ENCODE measurements at places on chromosomes 6 and 20.
A peak's percentile ranks its signal among the peaks of the same experiment; 100 is the strongest.

DNA sequence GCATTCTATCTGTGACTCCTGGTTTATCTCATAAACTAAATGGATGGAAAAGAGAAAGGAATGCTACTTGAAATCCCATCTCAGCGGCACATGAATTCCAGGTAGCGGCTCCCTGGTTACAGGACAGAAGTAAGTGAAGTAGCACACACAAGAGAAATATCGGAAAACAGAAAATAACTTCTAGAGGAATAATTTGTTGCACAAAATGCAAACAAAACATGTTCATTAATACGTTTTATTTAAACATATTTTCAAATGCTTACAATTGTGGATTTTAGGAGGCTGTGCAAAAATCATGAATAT is 26.5 kb upstream of the RPS6KA2 start:
- DNase-seq, result no peak

DNA sequence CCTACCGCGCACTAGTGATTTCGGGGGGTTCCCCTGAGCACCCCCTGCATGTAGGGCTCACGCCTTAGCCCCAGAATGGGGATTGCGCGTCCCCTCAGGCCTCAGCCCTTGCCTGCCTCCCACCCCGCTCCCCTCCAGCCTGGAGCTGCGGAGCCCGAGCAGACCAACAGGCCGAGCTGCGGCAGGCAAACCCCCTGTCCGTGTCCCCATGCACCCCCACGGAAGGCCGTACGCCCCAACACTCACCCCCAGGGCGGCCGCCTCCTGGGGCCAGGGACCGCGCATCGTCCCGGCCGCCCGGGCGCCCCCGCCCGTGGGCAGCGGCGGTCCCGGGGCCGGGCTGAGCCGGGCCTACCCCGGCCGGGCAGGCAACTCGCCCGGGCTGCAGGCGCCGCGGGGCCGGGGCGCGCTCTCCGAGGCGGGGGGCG is 1.2 kb upstream of the KCNB1 start:
- peak; percentile 85 for DNase-seq

DNA sequence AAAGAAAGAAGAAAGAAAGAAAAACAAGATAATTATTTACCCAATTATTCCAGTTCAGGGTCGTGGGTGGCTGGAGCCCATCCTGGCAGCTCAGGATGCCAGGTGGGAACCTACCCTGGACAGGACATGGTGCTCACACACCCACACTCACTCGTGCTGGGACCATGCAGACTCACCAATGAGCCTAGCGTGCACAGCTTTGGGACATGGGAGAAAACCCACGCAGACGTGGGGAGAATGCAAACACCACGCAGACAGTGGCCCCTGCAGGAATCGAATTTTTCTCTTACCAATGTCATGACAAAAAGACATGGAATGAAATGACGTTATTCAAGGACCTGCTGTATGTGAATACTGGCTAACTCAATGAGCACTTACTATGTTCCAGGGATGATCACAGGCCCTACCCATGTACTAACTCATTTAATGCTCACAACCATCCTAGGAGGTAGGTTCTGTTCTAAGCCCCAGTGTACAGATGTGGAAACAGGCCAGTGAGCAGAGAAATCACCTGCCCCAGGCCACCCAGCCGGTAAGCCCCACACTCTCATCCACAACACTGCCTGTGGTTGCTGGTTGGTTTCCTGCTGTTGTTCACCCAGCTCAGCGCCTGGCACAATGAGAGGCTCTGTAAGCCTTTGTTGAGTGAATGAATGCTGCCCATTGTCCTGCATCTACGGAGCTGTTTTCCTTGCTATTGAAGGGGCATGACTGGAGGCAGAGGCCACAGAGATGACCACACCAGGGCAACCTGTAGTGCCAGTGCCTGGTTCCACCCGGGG is 6.8 kb upstream of the PI16 start:
- DNase-seq, result no peak

- no peak for DNase-seq
Measured at GRCh38 chr6:70551566-70551965, 15.2 kb upstream of the SDHAF4 start.

DNA sequence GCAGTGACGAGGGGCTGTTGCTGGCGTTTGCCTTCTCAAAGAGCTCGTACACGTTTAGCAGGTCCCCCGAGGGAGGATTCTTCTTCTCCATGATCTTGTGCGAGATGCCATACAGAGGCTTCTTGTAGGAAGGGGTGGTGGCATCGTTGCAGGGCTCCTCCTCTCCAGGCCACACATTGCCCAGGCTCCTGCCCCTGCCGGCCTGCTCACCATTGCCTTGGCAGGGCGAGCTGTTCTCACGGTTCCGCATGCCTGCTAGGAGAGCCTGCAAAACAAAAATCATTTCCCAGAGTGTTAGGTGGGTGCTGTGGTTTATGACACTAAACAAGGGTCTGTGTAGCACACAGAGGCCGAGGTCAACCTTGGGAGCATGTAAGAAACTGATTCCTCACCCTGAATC is 42.7 kb downstream of the MTRES1 start:
- DNase-seq, result no peak

- DNase-seq, result no peak
Measured at GRCh38 chr6:35019171-35019570, 122.0 kb downstream of the TCP11 start.

DNA sequence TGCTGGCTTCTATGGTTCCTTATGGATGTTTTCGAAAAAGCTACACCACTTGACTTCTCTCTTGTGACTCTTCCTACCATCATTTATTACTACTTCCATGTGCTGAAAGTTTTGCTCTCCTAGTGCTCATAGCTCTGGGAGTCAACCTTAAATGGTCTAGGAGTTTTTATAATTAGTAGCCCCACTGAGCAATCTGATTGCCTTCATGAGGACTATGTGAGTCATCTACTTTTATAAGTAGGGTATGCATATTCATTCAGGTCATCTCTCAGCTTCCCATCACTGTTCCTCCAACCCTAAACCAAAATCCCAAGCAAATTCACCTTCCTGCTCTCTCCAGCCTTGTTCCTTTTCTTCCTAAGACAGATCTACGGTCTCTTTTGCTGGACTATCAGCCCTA is 17.4 kb upstream of the FAXC start:
- DNase-seq, result no peak

- DNase-seq, result no peak
Measured at GRCh38 chr6:14016935-14017625, 92.3 kb downstream of the RNF182 start.

DNA sequence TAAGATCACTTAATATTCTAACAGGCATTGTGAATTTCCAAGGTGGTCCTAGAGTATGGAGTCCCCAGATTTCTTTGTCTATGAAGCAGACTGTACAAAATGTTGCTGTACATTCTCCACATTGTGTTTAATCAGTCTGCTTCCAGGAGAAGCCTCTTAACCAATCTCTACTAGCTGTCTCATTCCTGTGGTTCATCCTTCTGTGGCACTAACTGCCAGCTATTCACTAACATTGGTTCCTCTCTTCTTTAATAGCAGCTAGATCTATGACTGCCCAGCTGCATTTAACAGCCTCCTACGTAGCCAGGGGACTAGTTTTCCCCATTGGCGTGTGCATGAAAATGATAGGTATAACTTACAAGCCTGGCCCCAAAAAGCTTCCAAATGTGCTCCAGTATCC is 395.4 kb downstream of the SAMD5 start:
- DNase-seq, result no peak

- DNase-seq, result no peak
Measured at GRCh38 chr6:107560657-107561056, 70.7 kb downstream of the SOBP start.

- DNase-seq, result no peak
Measured at GRCh38 chr6:152091201-152091600, 283.7 kb downstream of the ESR1 start.

DNA sequence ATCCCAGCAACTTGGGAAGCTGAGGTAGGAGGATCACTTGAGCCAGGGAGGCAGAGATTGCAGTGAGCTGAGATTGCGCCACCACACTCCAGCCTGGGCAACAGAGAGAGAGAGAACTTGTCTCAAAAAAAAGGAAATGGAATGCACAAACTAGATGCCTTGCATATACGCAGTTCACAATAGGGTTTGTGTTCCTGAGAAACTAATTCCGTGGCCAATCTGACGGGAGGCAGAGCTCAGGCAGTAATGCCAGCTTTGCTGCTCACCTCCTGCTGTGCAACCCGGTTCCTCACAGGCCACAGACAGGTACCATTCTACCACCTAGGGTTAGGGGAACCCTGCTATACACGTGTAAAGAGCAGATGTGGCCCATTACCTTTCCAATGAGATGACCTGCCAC is 1.4 kb downstream of the CDK5RAP1 start:
- DNase-seq, result no peak

GRCh38 chr6:164108869-164109769 is 694.6 kb downstream of the QKI start:
- no peak for DNase-seq

DNA sequence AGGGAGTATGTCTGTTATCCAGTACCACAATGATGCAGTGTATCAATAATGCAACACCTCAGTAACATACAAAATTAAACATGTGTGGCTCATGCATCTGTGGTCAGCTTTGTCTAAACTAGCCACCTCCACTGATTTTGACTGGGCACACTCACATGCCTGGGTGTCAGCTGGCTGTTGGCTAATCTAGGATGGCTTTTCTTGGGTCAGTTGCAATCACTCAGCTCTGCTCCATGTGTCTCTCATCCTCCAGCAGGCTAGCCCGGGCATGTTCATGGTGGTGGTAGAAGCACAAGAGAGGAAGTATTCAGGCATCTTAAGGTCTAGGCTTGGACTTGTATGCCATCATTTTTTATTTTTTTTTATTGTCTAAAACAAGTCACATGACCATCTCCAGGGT is 59.3 kb upstream of the JAG1 start:
- DNase-seq, result no peak

DNA sequence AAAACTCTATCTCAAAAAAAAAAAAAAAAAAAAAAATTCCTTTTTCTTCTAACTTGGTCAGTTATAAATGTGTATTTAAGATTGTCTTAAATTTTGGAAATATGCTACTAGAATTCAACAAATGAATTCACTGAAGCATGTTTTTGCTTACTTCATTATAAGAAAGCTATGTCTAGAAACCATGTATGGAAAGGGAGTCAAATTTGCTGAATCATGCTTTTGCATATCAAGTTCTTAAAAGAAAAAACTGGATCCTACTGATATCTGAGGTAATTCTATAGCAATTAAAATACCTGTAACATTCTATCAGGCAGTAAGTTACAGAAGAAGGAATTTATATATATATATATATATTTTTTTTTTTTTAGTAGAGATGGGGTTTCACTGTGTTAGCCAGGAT is 27.7 kb downstream of the AKIRIN2 start:
- no peak for DNase-seq
